Stimulated activated CD4-positive, alpha-beta T cell treated with anti-CD3 and anti-CD28 coated beads, TNF-alpha, amount 100 ng/mL, for 4 hours (primary cell): ENCODE measurements at places on chromosomes 13 and 19.

GRCh38 chr19:58394821-58395219 is 636 bp upstream of the RNF225 start:
- DNase-seq: no peak

- no peak for DNase-seq
These were observed 44.9 kb downstream of the LYL1 start for GRCh38 chr19:13057744-13058143.

- no peak for DNase-seq
These were observed 18.8 kb downstream of the CYTH2 start for GRCh38 chr19:48487948-48488347.

DNA sequence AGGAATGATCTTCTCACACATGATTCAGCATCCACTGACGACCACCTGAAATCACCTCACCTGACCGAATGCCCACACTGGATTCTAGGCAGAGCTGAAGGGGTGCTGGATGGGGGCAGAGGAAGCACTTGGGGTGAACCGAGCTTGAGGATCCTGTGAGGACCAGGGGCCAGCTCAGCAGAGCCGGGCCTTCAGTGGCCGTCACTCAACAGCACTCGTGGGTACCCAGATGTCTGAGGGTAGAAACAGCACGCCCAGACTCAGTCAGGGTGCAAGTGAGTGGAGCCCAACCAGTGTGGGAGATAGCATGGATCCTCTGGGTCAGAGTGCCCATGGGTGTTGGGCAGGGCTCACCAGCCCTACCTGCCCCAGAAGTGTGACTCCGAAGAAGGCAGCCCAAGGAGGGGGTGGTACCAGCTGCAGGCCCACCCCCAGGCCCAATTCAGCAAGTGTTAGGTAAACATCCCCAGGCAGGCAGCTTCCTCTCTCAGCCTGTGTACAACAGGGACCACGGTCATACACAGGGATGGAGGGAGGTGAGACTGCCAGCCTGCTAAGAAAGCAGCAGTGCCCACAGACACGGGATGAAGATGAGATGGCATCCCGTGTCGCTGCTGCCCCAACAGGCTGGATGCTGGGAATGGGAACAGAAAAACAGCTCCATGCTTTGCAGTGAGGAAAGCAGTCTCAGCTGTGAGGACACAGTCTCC is 16.6 kb downstream of the GJA3 start:
- DNase-seq: no peak

- no peak for DNase-seq
These were observed 95.0 kb downstream of the FOXO1 start for GRCh38 chr13:40571338-40571963.
